Non-pigmented ciliary epithelial cell (primary cell): ENCODE measurements at places on chromosomes 7 and 10.

- no peak for DNase-seq
Observed at GRCh38 chr10:114491933-114492332, 87.6 kb upstream of the AFAP1L2 start.

- DNase-seq: no peak
Observed at GRCh38 chr7:83248000-83248399, 85.3 kb upstream of the PCLO start.

- DNase-seq: no peak
Observed at GRCh38 chr10:3763852-3764625, 21.0 kb downstream of the KLF6 start.

GRCh38 chr7:155809947-155810769 is 2.1 kb downstream of the SHH start:
- DNase-seq: no peak

- DNase-seq: peak; percentile 46
Observed at GRCh38 chr10:22803261-22803885, 89.0 kb upstream of the PIP4K2A start.

GRCh38 chr10:4533621-4534020 is 292.4 kb upstream of the AKR1E2 start:
- DNase-seq: no peak

- DNase-seq: no peak
Observed at GRCh38 chr7:18041191-18041590, 13.5 kb upstream of the PRPS1L1 start.

- no peak for DNase-seq
Observed at GRCh38 chr7:155168597-155169480, 98.7 kb downstream of the HTR5A start.

DNA sequence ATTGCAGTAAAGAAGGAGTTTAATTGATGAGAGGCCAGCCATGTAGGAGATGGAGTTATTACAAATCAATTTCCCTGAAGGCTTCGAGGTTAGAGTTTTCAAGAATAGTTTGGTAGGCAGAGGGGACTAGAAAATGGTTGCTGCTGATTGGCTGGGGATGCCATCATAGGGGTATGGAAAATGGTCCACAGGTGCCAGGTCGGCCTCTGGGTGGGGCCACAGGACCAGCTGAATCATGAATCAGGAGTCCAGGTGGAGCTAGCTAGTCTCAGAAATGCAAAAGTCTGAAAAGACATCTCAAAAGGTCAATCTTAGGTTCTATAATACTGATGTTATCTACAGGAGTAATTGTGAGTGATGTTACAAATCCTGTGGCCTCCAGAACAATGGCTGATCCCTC is 714.0 kb upstream of the GHITM start:
- no peak for DNase-seq

DNA sequence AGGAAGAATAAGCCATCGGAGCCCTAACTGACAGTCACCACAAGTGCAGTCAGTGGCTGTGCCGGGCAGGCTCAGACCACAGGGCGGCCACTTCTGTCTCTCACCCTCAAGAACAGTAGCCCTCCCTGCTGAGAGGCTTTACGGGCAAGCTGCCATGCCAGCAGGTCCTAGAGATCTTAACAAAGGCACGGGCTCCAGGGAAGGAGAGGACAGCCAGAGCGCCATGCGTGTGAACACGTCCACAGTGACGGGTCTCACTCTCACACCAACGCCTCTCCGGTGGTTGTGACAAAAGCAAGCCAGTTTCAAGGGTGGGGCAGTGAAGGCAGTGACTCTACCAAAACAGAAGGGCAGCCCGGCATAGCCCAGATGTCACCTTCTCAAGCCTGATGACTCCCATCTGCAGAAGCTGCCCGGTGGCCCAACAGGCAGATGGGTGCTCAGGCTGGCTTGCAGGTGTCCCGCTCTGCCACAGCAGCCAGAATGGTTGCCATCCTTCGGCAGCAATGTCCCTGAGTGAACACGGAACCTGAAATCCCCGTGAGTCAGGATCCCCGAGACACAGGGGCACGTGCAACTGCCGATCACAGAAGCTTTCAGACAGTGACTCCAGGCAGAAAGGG is 102.0 kb downstream of the FAM53B start:
- DNase-seq: no peak

GRCh38 chr7:94823947-94824346 is 83.4 kb upstream of the PPP1R9A start:
- peak; percentile 19 for DNase-seq

DNA sequence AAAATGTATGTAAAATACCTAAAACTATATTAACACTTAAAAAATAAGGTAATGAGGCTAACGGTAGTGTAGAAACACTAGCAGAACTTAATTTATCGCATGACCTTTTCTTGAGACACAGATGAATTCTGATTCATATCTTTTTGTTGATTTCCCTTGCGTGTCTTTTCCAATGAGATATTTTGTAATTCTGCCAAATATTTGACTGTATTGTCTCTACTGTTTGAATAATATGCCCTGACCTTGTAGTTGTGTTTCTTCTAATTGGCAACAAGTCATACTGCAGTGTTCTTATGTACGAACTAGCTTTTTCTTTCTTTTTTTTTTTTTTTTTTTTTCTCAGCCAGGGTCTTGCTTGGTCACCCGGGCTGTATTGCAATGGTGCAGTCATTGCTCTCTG is 9.2 kb upstream of the ABCB1 start:
- no peak for DNase-seq

GRCh38 chr7:150945853-150946420 is 32.2 kb downstream of the KCNH2 start:
- DNase-seq: no peak

GRCh38 chr10:121373411-121373810 is 224.8 kb downstream of the FGFR2 start:
- DNase-seq: no peak

DNA sequence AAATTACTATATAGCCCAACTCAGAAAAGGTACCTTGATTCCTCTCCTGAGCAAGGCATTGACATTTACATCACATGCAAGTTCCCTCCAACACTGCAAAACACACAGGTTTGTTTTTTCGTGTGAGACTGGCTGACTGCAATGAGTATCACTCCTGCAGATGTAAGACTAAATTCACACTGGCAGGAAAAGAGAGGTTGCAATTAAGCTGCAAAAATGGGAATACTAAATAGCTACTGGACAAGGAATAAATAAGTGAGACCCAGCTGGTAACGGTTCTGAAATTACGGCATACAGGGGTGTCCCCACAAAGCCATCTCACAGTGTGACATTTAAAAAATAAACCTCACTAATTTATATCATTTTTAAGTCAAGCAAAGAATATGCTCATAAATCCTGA is 97.3 kb downstream of the PIP4K2A start:
- no peak for DNase-seq

- no peak for DNase-seq
Observed at GRCh38 chr7:74656441-74656836, 1.1 kb upstream of the GTF2I start.

- peak; percentile 36 for DNase-seq
Observed at GRCh38 chr7:129664029-129665012, 52.8 kb downstream of the NRF1 start.

GRCh38 chr7:85090143-85090542 is 96.7 kb downstream of the SEMA3D start:
- DNase-seq: no peak

GRCh38 chr10:78728176-78728575 is 340.6 kb upstream of the ZMIZ1 start:
- no peak for DNase-seq

- DNase-seq: no peak
Observed at GRCh38 chr7:27901028-27901760, 161.2 kb downstream of the TAX1BP1 start.

GRCh38 chr10:70940834-70941568 is 52.6 kb upstream of the PCBD1 start:
- no peak for DNase-seq

DNA sequence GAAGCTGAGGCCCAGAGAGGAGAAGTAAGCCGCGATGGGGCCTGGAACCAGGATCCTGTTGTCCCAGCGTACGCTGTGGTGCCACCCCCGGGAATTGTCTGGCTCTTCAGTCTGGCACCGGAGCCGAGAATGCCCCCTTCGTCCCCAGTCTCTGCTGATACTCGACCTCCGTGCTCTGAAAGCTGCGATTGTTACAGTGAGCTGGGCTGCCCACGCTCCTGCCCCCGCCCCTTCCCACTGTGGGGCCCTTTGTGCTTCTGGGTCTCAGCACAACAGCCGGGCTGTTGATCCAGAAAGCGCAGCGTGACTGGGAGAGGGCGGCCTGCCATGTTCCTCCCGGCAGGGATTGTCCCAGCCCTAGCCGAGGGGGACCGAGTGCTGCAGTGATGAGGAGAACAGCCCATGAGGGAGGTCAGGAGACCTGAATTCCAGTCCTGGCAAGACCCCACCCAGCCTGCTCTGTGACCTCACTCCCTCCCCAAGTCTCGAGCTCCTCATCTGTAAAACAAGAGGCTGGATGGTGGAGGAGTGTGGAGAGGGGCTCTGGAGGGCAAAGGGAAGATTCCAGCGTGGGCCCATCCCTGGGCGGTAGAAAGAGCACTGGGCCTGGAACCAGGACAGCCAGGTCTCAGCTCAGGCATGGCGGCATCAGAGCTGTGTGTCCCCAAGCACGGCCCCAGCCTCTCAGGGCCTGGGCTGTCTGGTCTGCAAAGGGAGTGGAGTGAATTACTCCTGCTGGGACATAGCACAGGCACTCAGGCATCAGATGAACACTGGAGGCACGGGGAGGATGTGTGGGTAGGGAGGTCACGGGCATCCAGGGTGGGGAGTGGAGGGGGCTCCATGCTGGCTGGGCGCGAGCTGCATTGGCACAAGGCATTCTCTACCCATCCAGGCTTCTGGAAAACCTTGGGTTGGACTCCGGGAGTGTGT is 43.6 kb downstream of the TSPAN15 start:
- DNase-seq: no peak

GRCh38 chr10:75390178-75390577 is 11.4 kb downstream of the ZNF503 start:
- DNase-seq: no peak

DNA sequence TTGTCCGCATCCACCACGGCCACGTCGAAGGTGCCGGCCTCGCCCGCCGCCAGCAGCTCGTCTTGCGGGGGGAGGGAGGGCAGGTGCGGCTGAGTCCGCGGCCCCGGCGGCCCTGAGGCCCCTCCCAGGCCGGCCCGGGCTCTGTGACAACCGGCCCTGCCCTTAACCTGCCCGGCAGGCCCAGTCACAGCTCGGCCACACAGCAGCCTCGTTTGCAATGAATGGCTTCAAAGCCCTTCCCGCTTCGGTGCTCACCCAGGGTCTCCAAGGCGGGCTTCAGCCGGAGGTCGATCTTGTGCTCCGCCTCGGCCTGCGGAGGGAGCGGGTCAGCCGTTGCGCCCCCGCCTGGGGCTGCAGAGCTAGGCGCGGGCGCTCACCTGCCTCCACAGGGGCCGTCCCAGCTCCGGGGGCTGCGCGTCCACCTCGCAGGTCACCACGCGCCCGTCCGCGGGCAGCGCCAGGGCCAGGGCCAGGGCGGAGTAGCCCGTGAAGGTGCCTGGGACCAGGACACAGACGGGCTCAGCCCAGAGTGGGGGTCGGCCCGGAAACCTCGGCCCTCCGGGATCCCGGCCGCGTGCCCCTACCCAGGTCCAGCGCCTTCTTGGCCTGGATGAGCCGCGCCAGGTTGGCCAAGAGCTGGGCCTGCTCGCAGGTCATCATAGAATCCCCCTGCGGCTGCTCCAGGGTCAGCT is 928 bp downstream of the COMTD1 start:
- no peak for DNase-seq

GRCh38 chr7:54725255-54725654 is 33.8 kb downstream of the SEC61G start:
- no peak for DNase-seq

GRCh38 chr7:109101332-109101731 is 531.7 kb downstream of the DNAJB9 start:
- DNase-seq: no peak

- no peak for DNase-seq
Observed at GRCh38 chr7:118059209-118059608, 124.8 kb upstream of the LSM8 start.

DNA sequence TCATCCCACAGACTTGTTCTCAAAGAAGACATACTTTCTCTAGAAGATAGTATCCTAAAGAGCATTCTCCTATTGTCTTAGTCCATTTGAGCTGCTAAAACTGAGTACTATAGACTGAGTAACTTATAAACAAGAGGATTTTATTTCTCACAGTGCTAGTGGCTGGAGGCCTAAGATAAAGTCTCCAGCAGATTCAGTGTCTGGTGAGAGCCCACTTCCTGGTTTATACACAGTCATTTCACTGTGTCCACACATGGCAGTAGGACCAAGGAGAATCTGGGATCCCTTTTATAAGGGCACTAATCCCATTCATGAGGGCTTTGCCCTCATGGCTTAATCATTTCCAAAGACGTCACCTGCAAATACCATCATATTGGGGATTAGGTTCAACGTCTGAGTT is 68.7 kb downstream of the LRRC17 start:
- no peak for DNase-seq

GRCh38 chr10:71603754-71604153 is 115.8 kb downstream of the C10orf105 start:
- DNase-seq: no peak

DNA sequence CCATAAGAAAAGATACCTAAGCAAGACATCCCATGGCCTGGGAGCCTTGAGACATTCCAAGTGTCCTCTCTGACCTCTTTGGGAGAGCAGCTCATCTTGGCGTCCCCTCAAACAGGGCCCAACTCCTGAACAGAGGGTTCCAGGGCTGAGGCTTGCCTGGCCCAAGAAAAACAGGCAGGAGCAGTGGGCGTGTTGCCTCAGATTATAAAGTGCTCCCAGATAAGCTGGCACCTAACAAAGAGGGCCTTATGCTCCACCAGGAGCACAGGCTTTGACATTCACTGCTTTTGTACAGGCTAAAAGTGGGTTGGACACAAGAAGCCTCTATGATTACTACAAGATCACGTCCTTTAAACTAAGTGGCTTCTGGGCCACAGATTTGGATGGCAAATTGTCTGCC is 193.1 kb downstream of the FGFR2 start:
- no peak for DNase-seq

GRCh38 chr10:62062752-62063512 is 161.4 kb downstream of the ARID5B start:
- DNase-seq: no peak

DNA sequence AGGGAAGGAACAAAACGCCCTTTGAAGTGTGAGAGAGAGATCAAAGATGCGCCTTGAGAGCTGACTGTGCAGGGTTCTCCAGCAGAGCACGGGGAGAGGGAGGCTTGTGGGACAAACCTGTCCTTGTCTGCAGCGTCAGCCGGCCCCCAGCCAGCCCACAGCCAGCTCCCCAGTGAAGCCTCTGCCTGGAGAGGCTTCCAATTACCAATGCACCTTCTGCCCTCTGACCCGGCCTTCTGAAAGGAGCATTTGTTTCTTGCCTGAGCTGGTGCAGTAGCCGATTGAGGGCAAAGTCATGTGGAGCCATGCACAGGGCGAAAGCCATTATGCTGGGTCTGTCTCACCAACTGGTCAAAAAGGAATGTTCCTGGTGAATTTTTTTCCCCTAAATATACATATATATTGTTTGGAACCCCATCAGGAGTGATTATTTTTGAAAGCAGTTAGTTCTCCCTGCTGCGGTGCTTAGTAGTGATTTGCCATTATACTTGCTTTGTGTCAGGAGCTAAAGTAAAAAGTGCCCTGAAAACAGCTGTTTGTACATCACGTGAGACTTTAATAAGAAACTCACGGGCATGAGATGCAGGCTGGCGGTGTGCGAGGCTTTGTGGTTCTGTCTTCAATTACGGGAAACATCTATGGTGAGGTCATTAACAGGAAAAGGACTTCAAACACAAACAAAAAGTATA is 268.6 kb downstream of the KLF6 start:
- no peak for DNase-seq

GRCh38 chr7:130069179-130069977 is 956 bp upstream of the KLHDC10 start:
- DNase-seq: no peak

- no peak for DNase-seq
Observed at GRCh38 chr7:130987092-130987491, 253.1 kb upstream of the KLF14 start.
